ENCODE measurements at places on chromosomes 12 and 14.

DNA sequence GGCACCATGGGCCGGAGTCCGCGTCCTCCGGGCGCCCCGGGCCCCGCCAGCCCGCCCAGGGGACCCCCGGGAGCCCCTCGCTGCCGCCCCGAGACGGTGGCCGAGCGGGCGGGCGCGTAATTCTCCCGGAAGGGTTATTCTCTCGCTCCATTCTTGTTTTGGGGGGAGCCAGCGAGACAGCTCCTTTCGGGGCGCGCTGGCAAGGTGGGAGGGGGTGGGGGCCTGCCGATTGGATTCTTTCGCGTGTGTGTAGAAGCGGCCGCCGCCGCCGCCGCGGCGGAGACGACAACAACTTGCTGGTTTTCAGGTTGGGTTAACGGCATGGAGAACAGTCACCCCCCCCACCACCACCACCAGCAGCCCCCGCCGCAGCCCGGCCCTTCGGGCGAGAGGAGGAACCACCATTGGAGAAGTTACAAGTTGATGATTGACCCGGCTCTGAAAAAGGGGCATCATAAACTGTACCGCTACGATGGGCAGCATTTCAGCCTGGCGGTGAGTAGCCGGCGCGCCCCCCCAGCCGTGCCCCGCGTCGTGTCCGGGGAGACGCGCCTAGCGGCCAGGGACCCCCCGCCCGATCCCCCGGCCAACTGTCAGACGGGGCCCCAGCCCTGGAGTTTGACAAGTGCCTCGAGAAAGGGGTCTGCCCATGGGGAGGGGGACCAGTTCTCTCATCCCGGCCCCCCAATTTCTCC lies 755 bp downstream of the SETD1B start:
- DNase-seq, result peak; percentile 60

GRCh38 chr14:51867741-51868140 lies 7.3 kb downstream of the GNG2 start:
- DNase-seq, result no peak

DNA sequence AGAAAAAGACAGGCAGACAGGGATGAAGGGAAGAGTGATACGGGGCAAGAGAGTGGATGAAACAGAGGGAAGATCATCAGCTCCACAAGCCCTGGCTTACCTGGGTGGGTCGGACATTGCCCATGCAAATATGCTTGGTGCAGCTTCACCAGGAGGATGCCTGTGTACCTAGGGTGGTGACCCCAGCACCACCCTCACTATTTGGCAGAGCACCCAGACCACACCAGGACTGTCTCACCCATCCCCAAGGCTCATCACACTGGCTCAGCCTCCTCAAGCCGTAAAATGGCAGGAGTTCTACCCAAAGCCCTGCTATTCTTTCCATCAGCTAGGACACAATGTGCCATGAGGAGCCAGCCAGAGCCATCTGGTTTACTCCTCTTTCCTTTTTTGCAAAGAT lies 3.0 kb downstream of the GALNT8 start:
- no peak for DNase-seq

DNA sequence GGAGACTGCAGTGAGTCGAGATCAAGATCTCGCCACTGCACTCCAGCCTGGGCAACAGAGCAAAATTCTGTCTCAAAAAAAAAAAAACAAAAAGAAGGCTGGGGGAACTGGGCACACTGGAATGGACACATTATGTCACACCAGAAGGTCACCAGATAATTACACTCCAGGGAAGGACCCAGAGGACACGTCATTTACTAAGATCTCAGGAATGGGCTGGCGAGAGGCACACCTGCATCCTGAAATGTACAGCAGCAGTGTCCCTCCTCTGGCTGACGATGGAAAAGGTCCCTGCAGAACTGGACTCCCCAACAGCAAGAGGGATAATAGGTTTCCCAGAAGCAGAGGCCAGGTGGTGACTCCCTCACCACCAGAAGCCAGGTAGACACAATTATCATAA lies 243.5 kb downstream of the BCL11B start:
- DNase-seq, result no peak

DNA sequence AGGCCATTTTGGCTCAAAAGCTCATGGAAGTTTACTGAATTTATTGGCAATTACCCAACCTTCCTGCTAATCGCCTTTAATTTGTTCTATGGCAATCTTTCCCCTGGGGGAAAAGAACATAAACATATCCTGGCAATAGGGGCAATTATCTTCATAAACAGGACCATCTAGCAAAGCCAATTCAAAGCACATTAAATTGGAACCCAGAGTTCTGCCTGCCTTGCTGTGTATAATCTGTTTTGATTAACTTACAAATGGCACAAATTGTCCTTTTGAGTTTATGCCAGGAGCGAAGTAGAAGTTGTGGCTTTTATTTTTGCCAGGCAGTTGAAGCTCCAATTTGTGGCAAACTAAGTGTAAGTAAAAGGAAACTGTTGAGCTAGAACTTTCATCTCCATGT lies 68.6 kb downstream of the C12orf50 start:
- no peak for DNase-seq

- DNase-seq, result peak; percentile 3
These were observed 496.4 kb downstream of the PCNX1 start for GRCh38 chr14:71403656-71404055.

DNA sequence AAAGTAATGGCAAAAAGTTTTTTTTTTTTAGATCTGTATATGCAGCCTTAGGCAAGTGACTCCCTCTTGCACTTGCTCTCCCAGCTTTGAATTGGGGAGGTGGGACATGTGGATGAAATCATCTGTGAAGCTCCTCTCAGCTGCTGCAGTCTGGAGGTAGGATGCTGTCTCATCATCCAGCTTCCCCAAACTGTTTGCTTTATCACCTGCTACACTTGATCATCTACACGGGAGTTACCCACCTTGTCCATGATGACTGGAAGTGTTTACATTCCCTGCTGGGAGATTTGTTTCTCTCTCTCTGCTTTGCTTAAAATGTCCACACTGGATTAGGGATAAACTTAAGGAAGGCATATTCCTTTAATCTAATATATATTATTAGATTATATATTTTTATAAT lies 8.5 kb upstream of the FGF23 start:
- DNase-seq, result no peak

DNA sequence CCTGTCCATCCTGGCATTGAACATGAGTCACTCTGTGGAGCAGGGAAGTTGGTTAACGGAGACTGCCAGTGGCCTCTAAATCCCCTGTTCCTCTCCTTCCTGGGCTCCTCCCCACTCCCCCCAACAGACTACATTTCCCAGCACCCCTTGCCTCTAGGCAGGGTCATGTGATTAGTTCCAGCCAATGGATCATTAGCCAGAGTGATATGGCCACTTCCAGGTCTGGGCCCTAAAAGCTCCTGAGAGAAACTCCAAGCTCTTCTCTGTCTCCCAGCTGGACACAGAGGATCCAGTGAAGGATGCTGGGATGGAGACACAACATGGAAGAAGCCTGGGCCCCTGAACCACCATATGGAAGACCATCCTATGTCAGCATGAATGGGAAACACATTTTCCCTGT lies 54.4 kb upstream of the RFLNA start:
- DNase-seq, result no peak

DNA sequence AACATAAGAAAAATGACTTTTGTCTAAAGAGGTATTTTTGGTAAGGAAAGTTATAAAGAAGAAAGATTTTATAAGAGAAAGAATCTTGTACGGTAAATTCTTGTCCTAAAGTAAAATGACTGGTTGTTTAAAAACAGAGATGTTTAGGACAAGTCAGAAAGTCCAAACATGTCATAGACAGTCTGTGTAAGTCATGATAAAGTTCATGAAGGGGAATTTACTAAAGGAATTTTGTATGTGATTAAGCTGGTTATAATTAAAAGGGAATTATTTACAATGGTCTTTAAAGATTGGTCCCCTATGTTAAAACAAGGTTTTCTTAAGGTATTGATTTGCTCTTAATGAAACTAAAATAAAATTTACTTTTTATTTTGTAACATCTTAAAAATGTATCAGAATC lies 269.4 kb upstream of the CCDC196 start:
- no peak for DNase-seq

- peak; percentile 26 for DNase-seq
These were observed 418 bp upstream of the MYG1 start for GRCh38 chr12:53299101-53299453.

GRCh38 chr14:54893151-54893760 lies 9.4 kb downstream of the GCH1 start:
- peak; percentile 23 for DNase-seq

Data from effector CD4-positive, alpha-beta T cell (primary cell).